Stomach (tissue), 19 donors: ENCODE measurements at places on chromosomes 6 and 20. TPM values are rescaled to one million over a fixed set of nuclear protein-coding genes. Genes with fewer than 3 reads are reported as not detected.

DNA sequence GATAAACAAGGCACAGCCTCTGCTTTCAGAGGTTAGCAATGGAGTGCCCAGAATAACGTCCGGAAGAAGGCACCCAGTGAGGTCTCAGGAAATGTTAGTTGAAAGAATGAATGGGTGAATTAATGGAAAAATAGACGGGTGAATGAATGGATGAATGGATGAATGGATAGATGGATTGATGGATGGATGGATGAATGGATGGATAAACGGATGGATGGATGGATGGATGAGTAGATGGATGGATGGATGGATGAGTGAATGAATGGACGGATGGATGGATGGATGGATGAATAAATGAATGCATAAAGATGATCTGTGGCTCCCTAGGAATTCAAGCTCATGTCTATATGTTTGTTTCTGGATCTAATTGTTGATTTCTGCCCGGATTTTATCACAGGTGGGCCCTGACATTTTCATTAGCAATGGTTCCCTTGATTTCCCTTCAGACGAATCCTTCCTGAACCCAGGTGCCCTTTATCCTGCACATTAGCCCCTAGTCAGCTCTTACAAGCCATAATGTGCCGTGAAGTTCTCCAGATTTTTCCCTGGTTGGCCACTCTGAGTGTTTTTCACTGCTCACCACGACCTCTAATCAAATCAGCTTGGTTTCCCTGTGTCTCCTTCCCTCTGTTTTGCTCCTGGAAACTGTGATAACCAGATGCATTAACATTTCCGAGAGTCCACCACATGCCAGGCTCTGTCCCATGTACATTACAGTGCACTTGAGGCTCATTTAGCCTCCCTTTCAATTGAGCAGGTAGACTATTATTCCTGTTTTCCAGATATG is 22.2 kb downstream of the TSHZ2 start:
- no peak overlapping the region for H3K27ac ChIP-seq
- H3K36me3 ChIP-seq, result no peaks in the 10 kb centered on the region
- no peaks in the 10 kb centered on the region for H3K27me3 ChIP-seq
- no peak overlapping the region for H3K4me3 ChIP-seq
- no peak for DNase-seq

- peak overlapping the region; percentile 83 for H3K27ac ChIP-seq
- peaks cover 34% of the 10 kb centered on the region for H3K27me3 ChIP-seq
- H3K4me1 ChIP-seq, result peaks cover 14% of the 10 kb centered on the region
These were observed 17.1 kb downstream of the OR2B2 start for GRCh38 chr6:27894839-27895762.

HS3ST5 gene
- not detected for total RNA-seq

- H3K4me1 ChIP-seq, result no peaks in the 10 kb centered on the region
- DNase-seq, result no peak
- H3K27me3 ChIP-seq, result no peaks in the 10 kb centered on the region
- no peaks in the 10 kb centered on the region for H3K36me3 ChIP-seq
- no peak overlapping the region for H3K4me3 ChIP-seq
These were observed 348.3 kb upstream of the ZFP64 start for GRCh38 chr20:52539891-52540290.

GRCh38 chr6:94217836-94218235 is 798.5 kb upstream of the EPHA7 start:
- H3K4me3 ChIP-seq, result no peak overlapping the region
- H3K4me1 ChIP-seq, result no peaks in the 10 kb centered on the region

RAET1E gene
- not detected for total RNA-seq

PLEKHG1 gene
- 9.3 TPM for total RNA-seq

GRCh38 chr6:166952121-166952520 is 4.2 kb downstream of the RNASET2 start:
- no peaks in the 10 kb centered on the region for H3K27me3 ChIP-seq
- H3K27ac ChIP-seq, result peak overlapping the region; percentile 79
- H3K36me3 ChIP-seq, result peaks cover 23% of the 10 kb centered on the region
- H3K4me1 ChIP-seq, result peaks cover 54% of the 10 kb centered on the region
- no peak overlapping the region for H3K4me3 ChIP-seq
- no peak for DNase-seq

GRCh38 chr6:10521104-10521808 is at the start of gene GCNT2:
TSS of gene GCNT2 (plus strand) at chr6:10521351. CDS start at chr6:10528912, 7,561 bp downstream.
- H3K27ac ChIP-seq, result peak within 1 kb of the TSS; percentile 86
- H3K4me3 ChIP-seq, result peak within 1 kb of the TSS; percentile 14
- DNase-seq, result peak; percentile 61
- peaks cover 33% of the 10 kb centered on the region for H3K4me1 ChIP-seq
- no peaks in the 10 kb centered on the region for H3K27me3 ChIP-seq
- no peaks in the 10 kb centered on the region for H3K36me3 ChIP-seq

DNA sequence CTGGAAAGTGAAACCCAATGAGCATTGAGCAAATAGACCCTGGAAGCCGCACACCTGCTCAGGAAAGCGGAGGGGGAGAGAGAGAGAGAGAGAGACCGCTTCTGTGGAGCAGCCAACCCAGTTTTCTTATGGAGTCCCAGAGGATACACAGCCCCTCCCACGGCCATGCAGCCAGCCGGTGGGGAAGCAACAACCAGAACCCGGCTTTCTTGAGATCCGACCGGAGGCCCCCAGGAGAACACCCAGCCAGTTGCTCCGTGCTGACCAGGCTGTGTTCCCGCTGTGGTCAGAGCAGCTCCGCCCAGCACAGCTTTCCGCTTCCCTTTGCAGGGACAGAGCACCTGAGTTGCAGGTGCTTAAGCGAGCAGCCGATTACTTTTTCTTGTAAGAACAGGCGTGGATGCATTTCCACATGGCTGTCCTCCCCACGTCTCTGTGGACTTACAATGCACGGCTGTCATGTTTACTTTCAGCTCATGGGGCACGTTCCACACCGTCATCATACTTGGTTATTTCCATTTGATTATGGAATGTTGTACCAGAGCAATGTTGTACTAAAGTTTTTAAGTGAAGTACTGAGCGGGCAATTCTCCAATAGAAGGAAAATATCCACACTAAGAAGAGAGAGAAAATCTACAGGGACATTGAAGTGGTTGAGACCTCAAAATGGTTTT is 381.9 kb downstream of the THBS2 start:
- no peak overlapping the region for H3K27ac ChIP-seq
- H3K36me3 ChIP-seq, result no peaks in the 10 kb centered on the region
- H3K27me3 ChIP-seq, result no peaks in the 10 kb centered on the region
- H3K4me1 ChIP-seq, result no peaks in the 10 kb centered on the region
- H3K4me3 ChIP-seq, result no peak overlapping the region

BHLHE23 gene
- total RNA-seq, result 0.55 TPM

DNA sequence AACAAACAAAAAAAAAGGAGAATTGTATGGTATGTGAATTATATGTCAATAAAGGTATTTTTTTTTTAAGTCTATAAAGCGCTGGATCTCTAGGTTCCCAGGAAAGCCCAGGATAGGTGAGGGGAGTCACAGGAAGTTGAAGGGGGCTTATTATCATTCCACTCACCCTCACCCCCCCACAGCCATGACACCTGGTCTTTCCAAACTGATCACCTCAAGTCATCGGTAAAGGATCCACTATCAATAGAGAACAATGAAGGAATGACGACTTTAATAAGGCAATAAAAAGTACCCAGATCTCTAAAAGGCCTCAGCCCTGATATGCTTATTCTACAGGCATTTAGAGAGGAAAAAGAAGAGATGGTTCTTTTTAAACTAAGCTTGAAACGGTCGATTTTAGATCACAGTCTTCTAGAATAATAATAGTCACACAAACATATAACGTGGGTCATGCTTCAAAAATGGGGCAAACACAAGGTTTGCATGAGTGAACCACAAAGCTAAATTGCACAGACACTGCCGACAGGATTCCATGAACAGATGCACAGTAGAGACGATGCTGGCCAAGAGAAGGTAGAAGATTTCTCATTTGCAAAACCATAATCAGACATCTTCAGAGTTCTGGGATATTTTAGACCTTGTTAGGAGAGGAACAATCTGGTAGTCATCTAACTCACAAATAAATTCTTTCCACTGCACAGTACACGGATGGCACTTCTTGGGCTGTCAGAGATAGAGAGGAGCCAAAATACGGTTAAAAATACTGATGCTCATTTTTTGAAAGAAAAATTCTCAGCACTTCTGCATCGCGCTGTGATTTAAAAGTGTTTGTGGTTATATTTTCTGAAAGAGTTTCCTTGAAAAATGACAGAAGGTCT is 21.0 kb downstream of the ZMYND8 start:
- peaks cover 60% of the 10 kb centered on the region for H3K4me1 ChIP-seq
- H3K27ac ChIP-seq, result peak overlapping the region; percentile 97
- peaks cover 15% of the 10 kb centered on the region for H3K36me3 ChIP-seq
- H3K27me3 ChIP-seq, result no peaks in the 10 kb centered on the region

GRCh38 chr6:73028893-73029450 is 196.3 kb downstream of the KHDC1L start:
- no peaks in the 10 kb centered on the region for H3K27me3 ChIP-seq
- no peaks in the 10 kb centered on the region for H3K36me3 ChIP-seq
- no peak overlapping the region for H3K27ac ChIP-seq
- no peak for DNase-seq
- no peak overlapping the region for H3K4me3 ChIP-seq

DNA sequence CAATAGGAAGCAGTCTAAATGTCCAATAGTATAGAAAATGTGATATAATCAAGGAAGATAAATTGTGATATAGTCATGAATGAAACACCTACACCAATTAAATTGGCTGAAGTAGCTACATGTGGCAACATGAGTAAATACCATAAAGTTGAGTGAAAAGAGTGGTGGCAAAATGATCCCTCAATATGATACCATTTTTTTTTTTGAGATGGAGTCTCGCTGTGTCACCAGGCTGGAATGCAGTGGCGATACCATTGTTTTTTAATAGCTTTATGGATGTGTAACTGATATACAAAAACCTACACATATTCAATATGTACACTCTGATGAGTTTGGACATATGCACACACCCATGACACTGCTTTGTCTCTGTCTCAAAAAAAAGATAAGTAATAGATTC is 20.9 kb upstream of the ILRUN start:
- H3K27me3 ChIP-seq, result no peaks in the 10 kb centered on the region
- no peak for DNase-seq
- H3K4me1 ChIP-seq, result no peaks in the 10 kb centered on the region
- H3K27ac ChIP-seq, result no peak overlapping the region

HLA-DPA1 gene
- 39.7 TPM for total RNA-seq

VSX1 gene
- not detected for total RNA-seq
